ENCODE measurements at places on chromosomes 2 and 18.

DNA sequence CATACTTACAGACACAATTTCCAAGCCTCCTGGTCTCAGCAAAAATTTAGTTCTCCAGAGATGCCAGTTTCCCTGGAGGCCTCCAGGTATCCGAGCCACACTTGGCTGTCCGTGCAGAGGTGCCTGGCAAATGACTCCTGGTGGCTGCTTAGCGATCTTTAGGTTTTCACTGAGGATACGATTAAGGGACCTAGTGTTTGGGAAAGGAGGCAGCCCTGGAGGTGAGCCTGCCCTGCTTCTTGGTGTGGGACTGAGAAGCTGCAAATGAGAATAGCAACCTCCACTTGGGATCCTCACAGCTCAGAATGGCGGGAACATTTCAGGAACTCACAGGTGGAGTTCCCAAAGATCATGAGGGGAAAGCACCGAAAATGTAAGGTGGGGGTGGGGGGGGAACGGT lies 217.6 kb downstream of the ALPK2 start:
- DNase-seq, result no peak

DNA sequence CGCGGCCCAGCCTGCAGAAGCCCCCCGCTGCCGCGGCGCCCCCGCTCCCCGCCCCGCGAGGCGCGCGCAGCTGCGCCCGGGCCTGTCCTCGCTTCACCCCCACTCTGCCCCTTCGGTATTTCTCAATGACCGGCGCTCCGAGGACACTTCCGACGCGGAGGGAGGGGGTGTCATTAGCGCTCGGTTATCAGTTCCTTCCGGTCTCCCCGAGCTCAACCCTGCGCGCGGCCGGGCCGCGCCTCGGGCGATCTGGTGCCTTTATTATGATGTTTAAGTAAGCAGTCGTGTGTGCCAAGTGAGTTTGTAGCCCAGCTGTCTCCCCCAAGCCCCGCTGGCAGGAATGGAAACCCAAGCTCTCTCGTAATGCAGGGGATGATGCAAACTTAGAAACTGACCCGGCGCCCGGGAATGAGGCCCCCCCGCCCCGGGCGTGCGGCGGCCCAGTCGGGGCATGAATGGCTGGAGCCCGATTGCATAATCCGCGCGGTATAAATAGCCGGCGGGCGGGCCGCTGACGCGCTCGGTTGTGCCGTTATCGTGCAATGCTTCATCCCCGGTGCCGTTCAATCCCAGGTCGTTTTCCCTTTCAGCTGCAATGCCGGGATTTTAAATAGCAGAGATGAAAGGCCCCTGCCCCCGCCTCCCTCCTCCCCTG lies 3.9 kb upstream of the SPRED2 start:
- DNase-seq, result no peak

- DNase-seq, result no peak
Measured at GRCh38 chr18:74108460-74108859, 39.2 kb downstream of the FBXO15 start.

GRCh38 chr18:35732636-35733035 lies 151.1 kb downstream of the GALNT1 start:
- DNase-seq, result no peak

GRCh38 chr2:197254776-197255530 lies 55.6 kb downstream of the ANKRD44 start:
- no peak for DNase-seq

DNA sequence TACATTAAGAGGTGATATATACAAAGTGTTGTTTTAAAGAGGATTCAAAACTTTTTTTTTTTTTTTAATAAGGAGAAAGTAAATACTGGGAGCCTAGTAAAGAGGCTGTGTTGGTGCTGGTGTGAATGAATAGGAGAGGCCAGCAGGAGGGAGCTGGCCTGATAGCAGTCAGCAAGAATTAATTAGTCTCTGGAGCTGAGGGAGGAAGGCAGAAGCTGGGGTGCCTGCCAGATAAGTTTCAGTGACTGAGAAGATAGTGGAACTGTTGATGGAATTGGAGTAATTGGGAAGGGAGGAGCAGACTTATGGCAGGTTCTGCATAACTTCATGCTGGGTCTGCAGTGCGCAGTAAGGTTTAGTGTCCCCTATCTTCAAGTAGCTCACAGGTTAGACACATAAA lies 36.2 kb upstream of the SNORC start:
- no peak for DNase-seq

GRCh38 chr2:10920764-10921388 lies 9.1 kb downstream of the KCNF1 start:
- no peak for DNase-seq

GRCh38 chr2:60046529-60046928 lies 506.9 kb downstream of the BCL11A start:
- no peak for DNase-seq

DNA sequence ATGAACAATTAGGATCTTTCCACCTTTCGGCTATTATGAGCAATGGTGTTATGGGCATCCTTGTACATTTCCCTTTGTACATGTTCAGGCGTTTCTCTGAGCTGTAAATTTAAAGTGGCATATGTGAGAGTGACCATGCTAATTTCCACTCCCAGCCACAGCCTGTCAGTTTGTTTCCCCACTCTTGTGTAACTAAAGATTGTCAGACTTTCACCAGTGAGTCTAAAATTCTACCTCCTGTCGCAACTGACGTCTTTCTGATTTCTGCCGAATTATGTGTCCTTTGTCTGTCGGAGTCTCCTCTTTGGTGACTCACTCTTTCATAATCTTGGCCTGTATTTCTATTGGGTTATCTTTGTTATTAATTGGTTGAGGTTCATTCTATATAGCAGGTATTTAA lies 50.7 kb downstream of the TRAPPC12 start:
- no peak for DNase-seq

DNA sequence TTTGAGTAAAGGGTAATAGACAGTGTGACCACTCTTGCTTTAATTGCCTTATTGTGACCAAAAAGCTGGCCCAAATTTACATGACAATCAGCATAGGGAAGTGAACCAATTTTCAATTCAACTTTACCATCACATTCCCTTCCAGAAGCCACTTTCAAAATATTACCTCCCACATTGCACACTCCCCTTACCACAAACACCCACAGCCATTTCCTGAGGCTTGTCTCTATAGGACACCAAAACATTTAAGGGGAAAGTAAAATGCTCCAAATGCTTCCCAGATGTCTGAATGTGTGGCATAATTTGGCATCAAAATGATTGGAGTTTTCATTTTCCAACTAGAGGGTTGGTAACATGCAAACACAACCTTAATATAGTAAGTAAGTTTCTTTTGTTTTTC lies 616.1 kb downstream of the SLC4A3 start:
- DNase-seq, result no peak

DNA sequence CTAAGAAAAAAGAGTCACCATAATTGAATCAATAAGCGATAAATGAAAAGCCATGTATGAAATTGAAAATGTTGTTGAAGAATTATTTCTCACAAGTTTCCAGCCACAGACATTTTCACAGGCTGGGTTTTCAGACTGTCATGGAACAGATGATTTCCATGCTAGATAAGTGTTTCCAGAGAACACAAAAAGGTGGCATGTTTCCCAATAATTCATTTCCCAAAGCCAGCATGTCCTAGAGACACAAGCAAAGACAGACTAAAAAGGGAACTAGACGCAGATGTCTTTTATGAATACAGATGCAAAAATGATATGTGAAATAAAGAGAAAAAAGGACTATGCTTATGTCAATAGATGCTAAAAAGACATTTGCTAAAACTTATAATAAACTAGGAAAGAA lies 255.1 kb downstream of the EIPR1 start:
- no peak for DNase-seq

DNA sequence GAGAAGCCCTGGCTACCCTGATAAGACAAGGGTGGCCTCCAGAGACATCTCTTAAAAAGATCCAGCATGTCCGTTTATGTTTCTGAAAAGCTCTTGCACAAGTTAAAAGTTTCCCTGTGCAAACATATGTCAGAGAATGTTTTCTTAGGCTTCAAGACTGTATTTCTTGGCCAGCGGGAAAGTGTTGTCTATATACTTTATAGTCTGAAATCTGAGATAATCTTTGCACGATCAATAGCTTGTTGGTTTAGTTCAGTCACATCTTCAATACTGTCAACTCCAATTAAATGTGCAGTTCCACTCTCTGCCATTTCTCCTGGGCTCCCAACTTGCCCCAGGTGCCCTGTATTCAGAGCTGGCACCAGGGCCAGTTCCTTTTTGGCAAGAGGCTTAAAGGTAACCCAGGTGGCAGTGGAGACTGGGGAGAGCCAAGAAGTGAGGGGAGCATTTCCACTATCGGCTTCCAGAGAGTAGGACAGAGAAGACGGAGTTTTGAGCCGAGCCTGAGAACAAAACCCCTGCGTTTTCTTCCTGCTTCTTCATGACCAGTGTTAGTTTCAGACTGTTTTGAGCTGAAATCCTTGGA lies 64.4 kb downstream of the ACOXL start:
- no peak for DNase-seq

DNA sequence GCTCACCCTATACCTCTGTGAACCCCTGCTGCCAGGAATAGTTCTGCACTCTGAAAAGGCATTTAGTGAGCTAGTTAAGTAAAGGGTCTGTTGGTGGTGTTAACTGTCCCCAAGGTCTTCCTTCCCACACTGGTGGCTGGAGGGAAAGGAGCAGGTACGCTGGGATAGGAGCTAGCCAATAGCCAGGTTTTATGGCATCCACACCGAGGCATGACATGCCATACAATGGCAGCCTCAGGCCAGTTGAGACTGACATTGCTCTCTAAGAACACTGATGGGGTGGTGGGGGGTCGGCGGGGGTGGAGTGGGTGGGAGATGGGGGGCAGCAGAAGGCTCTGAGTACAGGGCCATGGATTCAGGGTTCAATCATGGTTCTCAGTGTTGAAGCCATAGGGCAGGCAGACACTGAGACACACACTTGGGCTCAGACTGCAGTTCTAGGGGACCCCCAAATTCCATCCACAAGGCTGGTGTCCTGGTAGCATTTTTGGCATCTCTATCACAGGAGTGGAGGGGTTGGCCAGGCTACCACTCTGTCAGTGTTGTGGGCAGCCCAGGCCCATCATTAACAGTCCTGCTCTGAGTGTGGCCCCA lies 136.0 kb downstream of the CTIF start:
- DNase-seq, result no peak

DNA sequence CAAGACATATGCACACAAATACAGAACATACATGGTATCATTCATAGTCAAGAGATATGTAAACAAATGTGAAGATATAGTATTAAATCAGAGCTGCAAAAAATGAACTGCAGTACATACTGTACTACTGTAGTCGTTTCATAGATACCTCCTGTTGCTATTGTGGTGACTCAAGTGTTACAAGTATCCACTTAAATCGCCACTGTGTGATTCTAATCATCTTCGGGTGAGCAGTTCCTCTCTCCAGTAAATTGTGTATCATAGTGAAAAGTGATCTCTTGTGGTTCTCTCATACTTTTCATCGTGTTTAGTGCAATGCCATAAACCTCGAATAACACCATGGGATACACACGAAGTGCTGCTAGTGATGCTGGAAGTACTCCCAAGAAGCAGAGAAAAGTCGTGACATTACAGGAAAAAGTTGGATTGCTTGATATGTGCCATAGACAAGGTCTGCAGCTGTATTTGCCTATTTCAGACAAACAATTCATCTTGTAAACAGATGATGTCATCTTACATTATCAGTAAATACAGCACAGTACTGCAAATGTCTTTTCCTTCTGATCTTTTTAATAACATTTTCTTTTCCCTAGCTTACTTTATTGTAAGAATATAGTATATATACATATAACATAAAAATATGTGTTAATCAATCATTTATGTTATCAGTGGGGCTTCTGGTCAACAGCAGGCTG lies 222.2 kb downstream of the BCL11A start:
- DNase-seq, result no peak

GRCh38 chr2:231617059-231617926 lies 24.6 kb downstream of the TEX44 start:
- no peak for DNase-seq

DNA sequence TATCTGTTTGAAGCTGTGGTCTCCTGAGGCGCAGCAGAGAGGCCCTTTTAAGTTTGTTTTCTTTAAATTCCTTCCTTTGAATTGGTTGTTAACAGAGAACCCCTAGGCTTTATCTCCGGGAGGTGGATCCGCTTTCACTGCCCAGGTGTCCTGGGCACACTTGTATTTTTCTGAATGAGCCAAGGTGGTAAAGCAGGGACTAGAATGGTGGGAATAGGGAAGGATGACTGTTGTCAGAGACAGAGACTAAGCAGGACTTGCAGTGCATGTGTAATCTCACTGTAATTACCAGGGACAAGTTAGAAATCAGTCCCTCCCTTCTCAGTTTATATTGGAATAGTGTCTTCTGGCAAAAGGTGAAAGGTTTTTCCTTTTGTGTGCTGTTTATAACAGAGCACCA lies 72.8 kb downstream of the PHLPP1 start:
- DNase-seq, result no peak

DNA sequence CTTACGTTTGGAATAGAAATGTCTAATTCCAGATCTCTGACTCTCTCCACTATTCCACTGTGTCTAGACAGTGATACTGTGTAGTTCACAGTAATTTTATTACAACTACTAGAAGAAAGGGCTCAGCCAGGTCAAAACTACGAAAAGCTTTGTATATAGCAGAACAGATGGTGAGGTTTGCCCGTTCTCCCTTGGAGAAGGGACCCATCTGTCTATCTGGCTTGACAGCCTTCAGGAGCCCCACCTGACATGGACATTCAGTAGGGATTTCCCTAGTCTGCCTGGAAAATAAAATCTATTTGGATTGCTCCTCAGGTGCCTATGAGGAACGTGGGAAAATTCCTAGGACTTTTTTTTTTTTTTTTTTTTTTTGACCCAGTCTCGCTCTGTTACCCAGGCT lies 435.4 kb downstream of the NRXN1 start:
- no peak for DNase-seq

GRCh38 chr2:121200419-121201315 lies 84.3 kb downstream of the TFCP2L1 start:
- DNase-seq, result no peak

- DNase-seq, result no peak
Measured at GRCh38 chr2:106843001-106843909, 42.7 kb downstream of the ST6GAL2 start.

GRCh38 chr2:85875350-85876050 lies 13.3 kb downstream of the ST3GAL5 start:
- no peak for DNase-seq

DNA sequence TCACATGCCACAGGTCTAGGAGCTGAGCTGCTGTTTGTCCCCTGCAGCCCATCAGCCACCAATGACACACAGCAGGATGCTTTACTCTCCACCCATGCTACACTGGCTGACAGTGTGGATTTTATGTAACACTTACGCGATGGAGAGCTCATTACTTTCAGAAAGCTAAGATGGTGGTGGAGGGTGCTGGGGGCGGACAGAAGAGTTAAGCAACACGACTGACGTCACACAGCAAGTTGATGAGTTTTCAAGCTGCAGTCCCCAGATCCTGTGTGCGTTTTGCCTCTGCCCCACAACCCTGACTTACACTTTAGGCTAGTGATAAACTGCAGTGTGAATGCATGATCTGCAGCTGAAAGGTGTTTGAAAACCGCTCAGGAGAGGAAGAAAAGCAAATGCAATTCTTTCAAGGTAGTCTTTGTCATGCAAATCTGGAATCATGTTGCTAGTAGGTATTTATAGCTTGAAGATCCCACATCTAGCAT lies 42.4 kb downstream of the MRPS5 start:
- DNase-seq, result no peak
